ENCODE measurements at places on chromosomes 12 and 14.

DNA sequence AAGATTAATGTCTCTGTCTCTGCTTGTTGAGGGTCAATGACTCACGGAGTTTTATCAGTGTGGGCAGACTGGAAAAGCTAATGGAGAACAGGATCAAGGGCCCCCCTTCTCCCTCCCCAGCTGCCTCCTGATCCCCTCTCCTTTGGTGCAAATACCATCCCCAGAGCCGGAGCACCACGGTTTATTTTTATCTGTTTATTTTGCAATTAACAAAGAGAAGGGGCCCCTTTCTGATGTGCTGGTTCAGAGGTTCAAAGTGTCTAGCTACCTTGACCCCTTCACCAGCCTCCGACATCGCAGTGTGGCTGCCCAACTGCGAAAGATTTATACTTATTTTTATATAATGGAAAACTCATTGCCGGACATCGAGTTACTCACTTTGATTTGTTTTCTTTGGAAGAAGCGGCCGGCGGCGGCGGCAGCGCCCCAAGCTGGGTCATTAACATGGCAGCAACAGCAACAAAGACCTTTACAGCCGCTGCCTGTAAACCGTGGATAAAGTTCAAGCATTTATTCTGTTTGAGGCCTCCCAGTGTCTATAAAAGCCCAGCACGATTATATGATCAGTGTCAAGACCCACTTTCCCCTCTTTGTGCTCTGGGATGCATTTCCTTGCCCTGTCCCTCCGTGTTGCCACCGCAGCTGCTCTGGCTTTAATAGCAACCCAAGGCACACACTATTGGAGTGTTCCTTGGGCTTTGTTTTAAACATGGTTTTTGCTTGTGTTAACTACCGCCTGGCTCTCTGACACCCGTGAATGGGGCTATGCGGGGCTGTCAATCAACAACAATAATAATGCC, 47.4 kb upstream of the PARP11 start:
- no peak for DNase-seq

- DNase-seq = no peak
Measured at GRCh38 chr12:43789941-43790340, 16.2 kb downstream of the TWF1 start.

GRCh38 chr14:25406818-25407217, 356.9 kb upstream of the STXBP6 start:
- no peak for DNase-seq

DNA sequence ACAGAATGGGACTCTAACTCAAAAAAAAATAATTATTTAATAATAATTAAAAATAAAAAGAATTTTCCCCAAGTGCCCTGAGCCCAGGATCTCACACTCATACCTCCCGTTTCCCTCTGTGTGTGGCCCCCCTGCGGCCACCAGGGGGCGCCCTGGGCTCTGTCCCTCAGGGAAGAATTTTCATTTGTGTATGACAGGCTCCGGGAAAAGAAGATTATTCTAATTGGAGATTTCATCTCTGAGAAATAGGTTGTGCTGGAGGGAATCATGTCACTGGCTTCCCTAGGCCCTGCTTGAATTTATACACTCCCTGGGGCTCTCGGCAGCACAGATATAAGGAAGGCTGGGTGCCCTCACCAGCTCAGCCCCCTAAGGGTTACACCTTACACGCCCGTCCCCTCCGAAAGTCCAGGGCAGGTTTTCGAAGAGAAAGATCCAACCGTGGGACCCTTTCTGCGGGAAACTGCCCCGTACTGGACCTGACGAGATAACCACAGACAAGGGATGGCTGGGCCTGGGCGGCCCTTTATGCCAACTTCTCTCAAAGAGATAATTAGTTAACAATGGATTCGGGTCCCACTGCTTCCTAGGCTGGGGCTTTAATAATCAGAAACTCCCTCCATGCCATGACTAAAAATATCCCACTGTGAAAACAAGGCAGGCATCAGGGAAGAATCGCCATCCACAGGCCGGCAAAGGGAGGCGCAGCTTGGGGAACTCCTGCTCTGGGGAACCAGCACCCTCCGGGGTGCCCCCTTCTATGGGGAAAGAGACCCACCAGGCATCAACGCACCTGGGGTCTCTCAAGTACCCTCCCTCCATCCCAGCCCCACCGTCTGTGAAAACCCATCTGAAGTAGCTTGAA, 80.7 kb downstream of the KDM2B start:
- DNase-seq = peak; percentile 79

DNA sequence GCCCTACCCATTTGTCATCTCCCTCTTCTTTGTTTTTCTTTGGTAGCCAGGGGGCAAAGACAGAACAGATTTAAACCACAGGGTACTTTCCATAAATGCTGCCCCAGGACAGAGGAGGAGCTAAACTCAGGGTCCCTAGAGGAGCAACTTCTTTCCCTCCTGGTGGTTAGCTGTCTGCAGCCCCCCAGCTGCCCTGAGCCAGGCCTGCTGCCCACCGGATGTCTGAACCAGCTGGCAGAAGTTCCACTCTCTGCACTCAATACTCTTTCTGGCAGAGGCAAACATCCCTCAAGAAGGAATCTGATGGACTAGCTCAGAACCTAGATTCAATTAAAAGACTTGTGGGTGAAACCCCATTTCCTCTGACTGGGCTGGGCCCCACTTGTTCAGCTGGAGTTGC, 10.7 kb downstream of the VDR start:
- DNase-seq = no peak

- no peak for DNase-seq
Measured at GRCh38 chr12:90333939-90334338, 621.0 kb downstream of the CCER1 start.

DNA sequence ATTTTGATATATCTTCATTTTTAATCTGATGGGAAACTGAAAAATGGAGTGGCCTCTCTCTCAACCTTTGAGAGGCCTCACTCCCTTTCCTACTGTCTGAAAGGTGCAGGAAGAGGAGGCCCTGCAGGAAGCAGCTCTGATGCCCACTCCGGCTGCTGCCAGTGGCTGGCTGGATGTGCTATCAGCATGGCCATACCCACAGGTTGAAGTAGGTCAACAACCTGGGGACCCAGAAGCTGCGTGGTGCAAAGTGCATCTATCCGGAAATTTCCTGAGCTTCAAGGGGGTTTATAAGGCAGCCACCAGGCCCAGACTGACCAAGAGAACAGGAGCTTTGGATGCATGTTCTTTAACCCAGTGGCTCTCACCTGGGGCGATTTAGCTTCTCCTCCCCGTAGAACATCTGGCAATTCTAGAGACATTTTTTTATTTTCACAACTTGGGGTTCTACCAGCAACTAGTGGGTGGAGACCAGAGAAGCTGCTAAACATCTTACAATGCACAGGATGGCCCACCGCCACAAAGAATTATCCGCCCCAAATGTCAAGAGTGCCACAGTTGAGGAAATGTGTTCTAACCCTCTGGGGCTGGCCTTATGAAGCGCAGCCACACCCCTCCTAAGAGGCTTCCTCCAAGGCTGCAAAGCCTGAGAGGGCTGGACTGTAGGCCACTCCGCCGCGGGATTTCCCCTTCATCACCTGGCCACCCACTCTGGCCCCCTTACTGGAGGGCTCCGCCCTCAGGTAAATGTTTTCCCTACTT, 8.2 kb upstream of the BATF start:
- DNase-seq = peak; percentile 40

DNA sequence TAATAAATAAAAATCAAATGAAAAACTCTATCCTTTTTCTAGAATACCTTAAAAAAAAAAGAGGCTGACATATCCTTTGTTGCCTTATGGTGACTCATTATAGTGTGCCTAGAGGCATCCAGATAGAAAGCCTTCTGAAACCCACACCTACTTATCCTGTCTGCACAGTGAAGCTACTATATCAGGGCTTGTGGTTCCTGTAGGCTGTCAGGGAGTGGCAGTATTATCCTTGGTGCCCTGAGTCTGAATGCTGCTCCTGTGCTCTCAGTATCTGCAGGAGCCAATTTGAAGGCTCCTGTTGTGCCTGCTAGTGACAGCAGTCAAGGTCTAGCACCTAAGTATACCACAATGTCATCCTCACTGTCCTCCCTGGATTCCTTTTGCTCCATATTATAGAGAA, 168.4 kb upstream of the AVPR1A start:
- no peak for DNase-seq

DNA sequence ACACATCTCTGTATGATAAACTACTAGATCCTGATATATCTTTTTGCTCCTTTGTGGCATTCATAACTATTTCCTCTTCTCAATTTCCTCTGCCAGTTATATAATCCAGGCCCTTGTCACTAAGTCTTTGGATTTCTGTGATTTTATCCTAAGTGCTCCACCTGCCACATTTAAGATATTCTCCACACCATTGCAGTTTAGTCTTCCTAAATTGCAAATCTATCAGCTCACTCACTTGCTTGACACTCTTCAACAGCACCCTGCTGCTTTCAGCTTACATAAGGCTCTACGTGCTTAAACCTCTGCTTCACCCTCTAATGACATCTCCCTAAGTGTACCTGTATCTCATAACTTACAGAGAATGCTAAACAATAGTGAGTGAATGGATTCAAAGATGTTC, 1032.2 kb upstream of the SEL1L start:
- DNase-seq = no peak

- DNase-seq = no peak
Measured at GRCh38 chr14:56008150-56008549, 110.1 kb upstream of the PELI2 start.

DNA sequence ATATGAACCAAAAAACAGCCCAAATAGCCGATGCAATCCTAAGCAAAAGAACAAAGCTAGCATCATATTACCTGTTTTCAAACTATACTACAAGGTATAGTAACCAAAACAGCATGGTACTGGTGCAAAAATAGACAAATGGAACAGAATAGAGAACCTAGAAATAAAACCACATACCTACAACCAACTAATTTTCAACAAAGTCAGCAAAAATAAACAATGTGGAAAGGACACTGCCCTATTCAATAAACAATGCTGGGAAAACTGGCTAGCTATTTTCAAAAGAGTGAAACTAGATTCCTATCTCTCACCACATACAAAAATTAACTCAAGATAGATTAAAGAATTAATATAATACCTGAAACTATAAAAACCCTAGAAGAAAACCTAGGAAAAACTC, 17.8 kb upstream of the STAB2 start:
- no peak for DNase-seq

DNA sequence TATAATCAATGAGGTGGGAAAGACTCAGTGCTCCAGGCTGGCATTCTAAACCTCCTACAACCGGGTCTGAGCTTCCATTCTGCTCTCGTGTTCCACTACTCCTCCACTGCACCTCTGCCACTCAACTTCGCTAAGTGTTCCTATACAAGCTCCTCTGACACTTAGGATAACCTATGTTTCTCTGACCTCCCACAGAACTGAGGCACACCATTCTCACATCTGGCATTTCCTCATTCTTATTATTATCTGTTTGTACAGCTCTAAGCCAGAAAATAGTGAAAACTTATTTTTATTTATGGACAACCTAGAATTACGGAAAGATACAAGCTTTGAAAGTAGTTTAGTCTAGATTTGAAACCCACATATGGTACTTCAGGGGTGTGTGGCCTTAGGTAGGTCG, 127.0 kb downstream of the MED13L start:
- DNase-seq = no peak

DNA sequence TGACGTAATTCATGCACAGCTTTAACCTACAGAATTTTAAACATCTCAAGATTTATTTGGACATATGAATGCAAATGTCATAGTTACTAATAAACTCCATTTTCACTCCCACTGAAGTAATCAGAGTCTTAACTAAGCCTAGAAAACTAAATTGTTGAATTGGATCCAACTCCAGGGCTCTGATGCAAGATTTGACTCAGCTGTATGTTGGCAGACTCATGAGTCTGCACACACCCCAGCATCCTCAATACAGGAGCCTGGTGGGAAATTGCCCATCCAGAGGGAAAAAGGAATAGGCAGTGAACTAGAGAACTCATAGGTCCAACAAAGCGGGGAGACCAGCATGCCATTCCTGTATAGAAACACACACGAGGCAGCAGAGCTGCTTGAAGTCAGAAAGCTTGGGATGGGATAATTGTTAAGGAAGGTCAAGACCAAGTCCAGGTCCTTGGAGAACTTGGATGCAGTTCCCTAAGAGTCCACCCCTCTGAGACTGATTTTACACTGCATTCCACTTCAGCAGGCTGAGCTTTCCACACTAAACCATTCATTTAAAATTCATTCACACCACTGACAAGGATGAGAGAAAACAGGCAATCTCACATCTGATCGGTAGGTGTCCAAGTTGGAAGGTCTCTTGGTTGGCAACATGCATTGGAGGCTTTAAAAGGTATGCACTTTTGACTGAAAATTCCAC, 14.4 kb downstream of the TMTC1 start:
- no peak for DNase-seq

- peak; percentile 39 for DNase-seq
Measured at GRCh38 chr14:72401632-72402376, 469.6 kb downstream of the RGS6 start.

GRCh38 chr12:68482660-68483059, 128.0 kb upstream of the RAP1B start:
- DNase-seq = peak; percentile 49
